ENCODE measurements at places on chromosomes 12 and 14. TPM values are rescaled to one million over a fixed set of nuclear protein-coding genes. Genes with fewer than 3 reads are reported as not detected.

The DPY19L2 gene
- total RNA-seq = 1.9 TPM

The TAS2R19 gene
- 7.3 TPM for total RNA-seq

The LRCOL1 gene
- total RNA-seq = not detected

The RNASE3 gene
- not detected for total RNA-seq

The OR4E2 gene
- not detected for total RNA-seq

The SERPINA3 gene
- total RNA-seq = 1.3 TPM

The ANO4 gene
- 0.38 TPM for total RNA-seq

The KLRF1 gene
- total RNA-seq = not detected

The IL22 gene
- not detected for total RNA-seq

The RERGL gene
- 0.38 TPM for total RNA-seq

The RND1 gene
- 0.28 TPM for total RNA-seq

The ULK1 gene
- total RNA-seq = 4.4 TPM

The CHGA gene
- not detected for total RNA-seq

The ZFHX2 gene
- total RNA-seq = under 0.01 TPM

The NEMF gene
- total RNA-seq = 53.7 TPM

The ENDOU gene
- not detected for total RNA-seq

The FOXN4 gene
- not detected for total RNA-seq

The MYF5 gene
- not detected for total RNA-seq

The CCDC85C gene
- 7.7 TPM for total RNA-seq

The KSR2 gene
- not detected for total RNA-seq

The TIMM9 gene
- total RNA-seq = 11.8 TPM

The CPM gene
- 19.0 TPM for total RNA-seq

The TAS2R8 gene
- total RNA-seq = not detected

The CNTN1 gene
- total RNA-seq = 1.7 TPM

The CMKLR1 gene
- under 0.01 TPM for total RNA-seq

The KRT77 gene
- total RNA-seq = not detected

The SLCO1B1 gene
- not detected for total RNA-seq

The TPH2 gene
- not detected for total RNA-seq

The DPPA3 gene
- not detected for total RNA-seq

The ANKRD33 gene
- under 0.01 TPM for total RNA-seq

The SMCO3 gene
- 0.38 TPM for total RNA-seq

The PTPRQ gene
- 0.38 TPM for total RNA-seq

The CD4 gene
- total RNA-seq = 0.28 TPM

The SPX gene
- 0.38 TPM for total RNA-seq

The PDZRN4 gene
- not detected for total RNA-seq

The FAM222A gene
- total RNA-seq = 0.38 TPM

The LRRC10 gene
- not detected for total RNA-seq

The ZNF605 gene
- 7.1 TPM for total RNA-seq

The ASB8 gene
- 16.6 TPM for total RNA-seq

The RFX4 gene
- total RNA-seq = not detected

The AMN gene
- 0.56 TPM for total RNA-seq

The ADAM21 gene
- total RNA-seq = 1.5 TPM

The FAM186B gene
- total RNA-seq = 0.28 TPM
